ENCODE measurements at places on chromosomes 3 and 15.

GRCh38 chr3:105431200-105431599 lies 64.5 kb downstream of the ALCAM start:
- no peak for DNase-seq

- peak; percentile 59 for DNase-seq
These were observed 5.0 kb upstream of the CCR9 start for GRCh38 chr3:45881078-45882022.

- no peak for DNase-seq
These were observed 8.5 kb downstream of the HOMER2 start for GRCh38 chr15:82944056-82944455.

- no peak for DNase-seq
These were observed 122.5 kb downstream of the DNAJB8 start for GRCh38 chr3:128344052-128344735.

DNA sequence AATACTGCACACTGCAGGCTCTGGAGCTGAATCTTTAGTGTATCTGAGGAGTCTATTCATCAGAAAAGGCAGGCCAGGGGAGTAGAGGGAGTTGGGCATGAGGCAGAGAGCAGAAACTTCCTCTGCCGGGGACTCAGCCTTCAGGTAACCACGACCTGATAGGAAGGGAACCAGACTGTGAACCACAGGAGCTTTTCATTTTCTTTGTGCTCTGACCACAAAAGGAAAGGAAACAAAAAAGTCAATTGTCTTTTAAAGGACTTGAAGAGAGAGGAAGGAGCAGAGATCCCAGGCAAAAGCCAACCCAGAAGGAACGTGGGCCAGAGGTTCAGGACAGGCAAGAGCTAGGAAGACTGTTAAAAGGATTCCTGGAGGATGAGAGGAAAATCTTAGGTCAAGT lies 573.3 kb downstream of the EPHB1 start:
- no peak for DNase-seq

DNA sequence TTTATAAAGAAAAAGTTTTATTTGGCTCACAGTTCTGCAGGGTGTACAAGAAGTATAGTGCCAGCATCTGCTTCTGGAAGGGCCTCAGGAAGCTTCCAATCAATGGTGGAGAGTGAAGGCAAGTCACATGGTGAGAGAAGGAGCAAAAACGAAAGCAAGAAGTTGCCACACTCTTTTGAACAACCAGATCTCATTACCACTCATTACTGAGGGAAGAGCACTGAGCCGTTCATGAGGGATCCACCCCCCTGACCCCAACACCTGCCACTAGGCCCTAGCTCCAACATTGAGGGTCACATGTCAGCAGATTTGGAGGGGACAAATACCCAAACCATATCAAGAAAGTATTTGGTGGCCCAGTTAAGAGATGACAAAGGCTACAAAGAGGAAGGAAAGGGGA lies 239.3 kb upstream of the UBE2E1 start:
- DNase-seq: no peak

GRCh38 chr3:58293516-58293915 lies 12.5 kb upstream of the RPP14 start:
- no peak for DNase-seq

GRCh38 chr3:155741101-155741500 lies 3.8 kb downstream of the PLCH1 start:
- no peak for DNase-seq

- no peak for DNase-seq
These were observed 494.7 kb upstream of the PROK2 start for GRCh38 chr3:72279631-72280041.

- no peak for DNase-seq
These were observed 623.7 kb downstream of the GRM7 start for GRCh38 chr3:7484636-7485035.

- DNase-seq: peak; percentile 87
These were observed 28.4 kb downstream of the IRAK2 start for GRCh38 chr3:10192953-10193691.

Data from CD4-positive, alpha-beta T cell treated with Interleukin-6 for 4 hours (primary cell).